Cardiac muscle cell (in vitro differentiated cells and primary cell): ENCODE measurements at places on chromosomes 13 and 19.

GRCh38 chr19:29079356-29080032, 133.5 kb downstream of the UQCRFS1 start:
- no peaks in the 10 kb centered on the region for H3K27me3 ChIP-seq
- H3K4me3 ChIP-seq, result no peak overlapping the region
- H3K27ac ChIP-seq, result no peak overlapping the region
- DNase-seq, result no peak
- no peaks in the 10 kb centered on the region for H3K36me3 ChIP-seq

- peak; percentile 37 for DNase-seq
- no peaks in the 10 kb centered on the region for H3K4me1 ChIP-seq
- no peaks in the 10 kb centered on the region for H3K27me3 ChIP-seq
Observed at GRCh38 chr13:33441015-33441414, 155.5 kb upstream of the STARD13 start.

DNA sequence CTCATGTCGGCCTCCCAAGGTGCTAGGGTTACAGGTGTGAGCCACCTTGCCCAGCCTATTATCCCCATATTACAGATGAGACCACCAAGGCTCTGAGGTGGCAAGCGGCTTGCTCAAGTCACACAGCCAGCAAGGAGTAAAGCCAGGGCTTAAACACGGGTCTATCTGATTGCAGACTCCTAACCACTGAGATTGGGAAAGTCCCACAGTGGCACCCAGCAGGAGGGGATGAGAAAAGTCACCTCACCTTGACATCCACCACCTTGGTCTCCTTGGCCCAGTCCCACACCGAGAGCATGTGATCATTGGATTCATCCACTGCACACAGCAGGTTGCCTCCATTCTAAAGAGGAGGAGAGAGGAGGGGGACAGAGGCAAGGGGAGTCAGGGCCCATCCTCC, 9.5 kb downstream of the EML2 start:
- no peaks in the 10 kb centered on the region for H3K4me1 ChIP-seq
- DNase-seq, result no peak
- H3K27me3 ChIP-seq, result no peaks in the 10 kb centered on the region
- H3K4me3 ChIP-seq, result no peak overlapping the region
- no peak overlapping the region for H3K27ac ChIP-seq
- H3K36me3 ChIP-seq, result peaks cover 3% of the 10 kb centered on the region

- no peaks in the 10 kb centered on the region for H3K27me3 ChIP-seq
- DNase-seq, result no peak
- H3K4me1 ChIP-seq, result no peaks in the 10 kb centered on the region
- H3K27ac ChIP-seq, result no peak overlapping the region
Observed at GRCh38 chr19:47885067-47885463, 1.1 kb downstream of the SULT2A1 start.
